ENCODE measurements at places on chromosomes 6 and 20.

DNA sequence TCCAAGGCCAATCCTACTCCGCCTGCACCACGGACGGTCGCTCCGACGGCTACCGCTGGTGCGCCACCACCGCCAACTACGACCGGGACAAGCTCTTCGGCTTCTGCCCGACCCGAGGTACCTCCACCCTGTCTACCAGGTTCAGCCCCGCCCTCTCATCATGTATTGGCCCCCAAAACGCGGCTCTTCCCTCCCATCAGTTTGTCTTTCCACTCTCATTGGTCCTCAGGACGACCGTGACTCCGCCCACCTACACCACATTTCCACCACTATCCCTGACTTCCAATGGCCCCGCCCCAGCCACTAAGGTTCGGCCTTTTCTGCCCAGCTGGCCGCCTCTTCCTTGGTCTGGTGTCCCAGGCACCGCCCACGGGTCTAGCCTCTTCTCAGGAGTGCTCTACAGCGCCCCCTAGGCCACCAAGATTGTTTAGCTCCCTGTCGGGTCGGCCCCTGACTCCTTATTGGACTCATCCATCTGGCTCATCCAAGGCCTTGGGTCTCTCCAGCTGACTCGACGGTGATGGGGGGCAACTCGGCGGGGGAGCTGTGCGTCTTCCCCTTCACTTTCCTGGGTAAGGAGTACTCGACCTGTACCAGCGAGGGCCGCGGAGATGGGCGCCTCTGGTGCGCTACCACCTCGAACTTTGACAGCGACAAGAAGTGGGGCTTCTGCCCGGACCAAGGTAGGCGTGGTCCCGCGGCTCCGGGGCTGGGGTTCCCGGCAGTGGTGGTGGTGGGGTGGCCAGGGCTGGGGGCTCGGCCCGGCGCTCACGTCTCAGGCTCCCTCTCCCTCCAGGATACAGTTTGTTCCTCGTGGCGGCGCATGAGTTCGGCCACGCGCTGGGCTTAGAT lies 3.1 kb downstream of the MMP9 start:
- DNase-seq, result no peak

DNA sequence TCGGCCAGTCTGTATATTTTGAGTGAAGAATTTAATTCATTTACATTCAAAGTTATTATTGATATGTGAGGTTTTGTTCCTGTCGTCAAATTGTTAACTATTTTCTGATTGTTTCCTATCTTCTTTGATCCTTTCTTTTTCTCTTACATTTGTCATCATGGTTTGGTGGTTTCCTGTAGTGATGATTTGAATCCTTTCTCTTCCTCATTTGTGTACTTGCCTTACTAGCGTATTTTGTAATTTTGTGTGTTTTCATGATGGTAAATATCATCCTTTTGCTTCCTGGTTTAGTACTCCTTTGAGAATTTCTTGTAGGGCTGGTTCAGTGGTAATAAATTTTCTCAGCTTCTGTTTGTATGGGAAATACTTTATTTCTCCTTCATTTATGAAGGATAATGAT lies 151.7 kb upstream of the CEP162 start:
- no peak for DNase-seq

DNA sequence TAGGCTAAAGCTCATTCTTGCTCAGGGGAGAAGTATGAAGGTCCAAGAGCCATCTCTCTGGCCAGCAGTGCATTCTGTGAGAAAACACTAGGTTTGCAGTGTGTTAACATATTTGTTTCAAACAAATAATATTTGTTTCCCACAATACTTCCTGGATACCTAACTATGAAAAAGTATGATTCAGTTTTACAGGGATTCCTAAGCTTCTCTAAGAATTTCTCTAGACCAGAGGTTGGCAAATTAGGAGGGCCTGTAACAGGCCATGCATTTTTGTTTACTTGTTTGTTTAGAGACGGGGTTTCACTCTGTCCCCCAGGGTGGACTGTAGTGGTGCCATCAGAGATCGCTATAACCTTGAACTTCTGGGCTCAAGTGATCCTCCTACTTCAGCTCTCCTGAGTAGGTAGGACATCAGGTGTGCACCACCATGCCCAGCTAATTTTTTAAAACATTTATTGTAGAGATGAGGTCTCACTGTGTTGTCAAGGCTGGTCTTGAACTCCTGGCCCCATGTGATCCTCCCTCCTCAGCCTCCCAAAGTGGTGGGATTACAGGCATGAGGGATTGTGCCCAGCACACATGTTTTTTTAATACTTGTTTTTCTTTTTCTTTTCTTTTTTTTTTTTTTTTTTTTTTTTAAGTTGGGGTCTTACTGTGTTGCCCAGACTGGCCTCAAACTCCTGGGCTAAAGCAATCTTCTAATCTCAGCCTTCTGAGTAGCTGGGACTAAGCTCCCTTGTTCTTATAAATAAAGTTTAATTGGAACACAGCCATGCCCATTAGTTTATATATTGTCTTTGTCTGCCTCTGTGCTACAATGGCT lies 71.7 kb downstream of the ADGRG6 start:
- no peak for DNase-seq

DNA sequence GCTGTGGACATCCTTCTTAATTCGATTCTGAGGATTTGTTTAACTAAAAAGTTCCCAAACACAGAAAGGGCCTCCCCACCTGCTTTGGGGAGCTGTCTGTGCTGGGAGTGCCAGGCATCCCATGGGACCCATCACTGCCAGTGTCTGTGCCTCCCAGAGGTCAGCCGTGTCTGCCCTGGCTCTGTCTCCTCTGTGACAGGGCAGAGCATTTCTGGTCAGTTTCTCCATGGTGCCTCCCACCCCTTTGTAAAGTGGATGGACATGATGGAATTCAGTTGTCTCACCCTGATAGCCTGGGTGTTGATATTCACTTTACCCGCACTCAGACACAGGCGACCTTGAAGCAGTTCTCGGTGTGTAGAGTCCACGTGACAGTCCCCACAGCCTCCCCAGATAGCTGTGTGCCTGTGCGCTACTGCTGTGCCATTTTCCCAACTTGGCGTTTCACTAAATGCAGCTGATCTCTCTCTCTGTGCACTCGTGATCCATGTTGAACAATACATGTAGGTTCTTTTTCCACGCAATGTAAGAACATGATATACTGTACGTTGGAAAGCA lies 70.5 kb downstream of the CDS2 start:
- DNase-seq, result no peak

- no peak for DNase-seq
These were observed 327.9 kb upstream of the MARCKS start for GRCh38 chr6:113529196-113529595.

All from naive thymus-derived CD4-positive, alpha-beta T cell (primary cell).